Cortex of kidney (tissue), 1 donor: ENCODE measurements at places on chromosomes 16 and 17.

DNA sequence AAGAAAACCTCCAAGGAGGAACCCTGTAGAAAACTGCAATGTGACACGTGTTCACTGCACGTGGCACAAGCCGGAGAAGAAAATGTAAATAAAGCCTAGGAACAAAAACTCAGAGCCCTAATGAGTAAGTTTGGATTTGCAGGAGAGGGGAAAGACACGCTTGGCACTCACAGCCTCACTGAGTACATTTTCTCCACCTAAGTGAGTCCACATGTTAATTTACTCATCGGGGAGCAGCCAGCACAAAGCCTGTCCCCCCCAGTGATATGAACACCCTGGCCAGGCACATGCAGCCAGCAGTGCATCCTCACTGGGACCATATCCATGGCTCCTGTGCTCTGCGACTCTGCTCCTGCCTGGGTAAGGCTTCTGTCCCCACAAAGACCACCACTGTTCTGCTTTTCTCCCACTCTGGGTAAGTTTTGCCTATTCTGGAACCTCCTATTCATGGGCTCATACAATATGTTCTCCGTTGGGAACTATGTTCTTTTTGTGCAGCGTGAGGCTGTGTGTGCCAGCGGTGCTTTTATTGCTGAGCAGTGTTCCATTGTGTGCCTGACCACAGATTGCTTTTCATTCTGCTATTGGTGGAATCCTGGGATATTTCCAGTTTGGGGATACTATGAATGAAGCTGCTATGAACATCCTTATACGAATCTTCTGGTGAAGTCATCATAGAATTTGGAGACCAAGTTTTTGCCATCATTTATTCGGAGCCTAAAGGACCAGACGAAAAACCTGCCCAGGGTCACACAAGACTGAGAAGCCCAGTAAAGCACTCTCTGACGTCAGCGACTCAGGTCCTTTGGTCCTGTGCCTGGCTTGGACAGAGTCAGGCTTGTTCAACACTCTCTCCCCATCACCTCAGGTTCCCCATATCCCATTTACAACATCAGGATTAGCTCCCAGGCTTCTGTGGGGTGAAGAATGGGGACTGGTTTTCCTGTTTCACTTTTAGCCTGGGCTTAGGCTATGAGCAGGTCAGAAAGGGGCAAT, 53.3 kb downstream of the RNF112 start:
- no peak for DNase-seq

DNA sequence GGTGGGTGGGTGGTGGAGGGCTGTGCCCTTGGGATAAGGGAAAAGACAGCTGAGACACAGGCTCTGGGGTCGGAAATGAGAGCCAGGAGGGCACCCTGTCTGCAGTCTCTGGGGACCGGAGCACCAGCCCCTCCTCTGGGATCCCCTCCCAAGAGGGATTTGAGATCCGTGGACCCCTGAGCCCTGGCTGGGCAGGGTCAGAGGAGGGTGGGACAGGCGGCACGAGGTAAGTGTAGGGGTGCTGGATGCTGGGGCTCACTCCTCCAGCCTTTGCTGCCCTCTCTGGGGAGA, 425 bp downstream of the SGSH start:
- no peak for DNase-seq

- DNase-seq = no peak
Measured at GRCh38 chr17:9389111-9389527, 186.5 kb downstream of the STX8 start.

DNA sequence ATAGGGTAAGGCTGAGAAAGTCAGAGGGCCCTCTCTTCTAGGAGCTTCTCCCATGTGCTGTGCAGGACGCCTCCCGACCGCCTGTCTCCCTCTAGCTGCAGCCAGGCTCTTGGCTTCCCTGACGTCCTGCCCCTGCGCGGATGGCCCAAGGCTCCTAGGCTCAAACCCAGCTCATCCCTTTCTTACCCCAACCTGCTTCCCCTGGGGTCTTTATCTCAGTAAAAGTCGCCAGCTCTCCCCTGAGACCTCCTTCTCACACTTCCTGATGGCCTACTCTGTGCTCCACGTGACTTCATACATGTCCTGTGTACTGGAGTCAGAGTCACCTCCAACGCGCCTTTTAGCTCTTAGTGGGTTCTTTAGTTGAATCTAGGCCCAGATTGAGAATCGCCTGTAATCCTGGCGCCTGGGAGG, 1.1 kb upstream of the ZNF747 start:
- DNase-seq = no peak

DNA sequence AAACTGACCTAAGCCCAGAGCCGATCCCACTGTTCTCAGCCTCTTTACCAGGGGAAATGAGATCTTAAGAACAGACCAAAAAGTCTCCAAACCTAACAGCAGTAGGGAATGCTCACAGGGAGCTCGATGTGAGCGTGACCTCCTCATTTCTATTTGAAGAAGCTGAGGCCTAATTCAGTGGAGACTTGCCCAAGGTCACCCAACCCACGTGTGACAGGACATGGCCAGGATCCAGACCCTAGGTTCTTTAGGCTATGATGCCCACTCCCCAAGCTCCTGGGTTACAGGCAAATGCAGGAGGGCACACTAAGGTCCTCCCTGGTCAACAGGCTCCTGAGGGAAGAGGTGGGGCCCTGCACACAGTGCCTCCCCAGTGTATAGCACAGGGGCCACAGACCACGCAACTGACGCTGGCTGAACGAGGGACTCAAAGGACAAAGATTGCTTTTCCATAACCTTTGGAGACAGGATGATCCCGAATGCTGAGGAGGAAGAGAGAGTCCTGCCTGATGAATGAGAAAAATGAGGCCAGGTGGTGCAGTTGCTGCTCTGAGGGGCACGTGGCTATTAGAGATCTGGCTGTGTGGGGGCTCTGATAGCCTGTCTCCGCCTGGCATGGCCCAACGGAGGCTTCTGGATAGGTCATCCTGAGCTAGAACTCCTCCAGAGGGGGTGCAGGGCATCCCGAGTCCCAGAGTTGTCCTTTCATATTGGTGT, 24.0 kb downstream of the MAP3K14 start:
- no peak for DNase-seq

GRCh38 chr17:58686980-58687379, 4.9 kb downstream of the TEX14 start:
- DNase-seq = no peak
